Stimulated activated CD4-positive, alpha-beta T cell treated with anti-CD3 and anti-CD28 coated beads, Interleukin-1b, Interleukin-23, amount 100 ng/mL, for 1 hour (primary cell): ENCODE measurements at places on chromosomes 1 and 21.

- no peak for DNase-seq
Observed at GRCh38 chr1:91854852-91855534, 31.0 kb downstream of the TGFBR3 start.

GRCh38 chr1:185155600-185156287 lies 1.0 kb downstream of the TRMT1L start:
- no peak for DNase-seq

DNA sequence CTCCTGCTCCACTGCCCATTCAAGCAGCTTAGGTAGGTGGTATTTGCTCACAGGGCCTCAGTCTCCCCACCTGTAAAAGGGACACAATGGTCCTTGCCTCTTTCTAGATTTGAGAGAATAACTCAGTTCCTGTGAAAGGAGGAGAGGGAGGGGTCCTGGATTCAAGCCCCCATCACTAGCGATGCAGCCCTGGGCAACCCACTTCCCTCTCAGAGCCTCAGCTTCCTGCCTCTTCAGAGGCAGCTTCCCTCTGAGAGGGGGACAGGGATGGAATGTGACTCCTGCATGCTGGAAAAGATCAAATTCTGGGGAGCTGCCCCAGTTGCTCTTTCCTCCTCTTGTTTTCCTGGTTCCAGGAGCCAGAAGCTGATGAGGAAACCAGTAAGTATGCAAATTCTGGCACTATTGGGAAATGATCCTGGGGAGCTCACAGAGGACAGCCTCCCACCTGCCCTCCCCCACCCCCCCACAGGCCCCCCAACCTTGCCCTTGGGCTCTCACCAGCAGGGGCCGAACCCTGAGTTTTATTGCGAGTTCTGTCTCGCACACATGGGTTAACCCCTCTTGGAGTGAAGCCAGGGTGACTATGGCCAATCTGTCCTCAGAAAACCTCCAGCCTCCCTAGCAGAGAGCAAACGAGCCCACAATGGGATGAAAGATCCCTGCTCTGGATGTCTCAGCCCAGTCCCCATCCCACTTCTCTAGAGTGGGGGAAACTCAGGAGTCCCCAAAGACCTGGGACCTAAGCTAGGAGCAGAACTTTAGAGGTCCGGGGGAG lies 11.7 kb downstream of the ZC3H12A start:
- DNase-seq, result no peak

GRCh38 chr1:236063919-236064673 lies 794 bp downstream of the NID1 start:
- DNase-seq, result no peak

DNA sequence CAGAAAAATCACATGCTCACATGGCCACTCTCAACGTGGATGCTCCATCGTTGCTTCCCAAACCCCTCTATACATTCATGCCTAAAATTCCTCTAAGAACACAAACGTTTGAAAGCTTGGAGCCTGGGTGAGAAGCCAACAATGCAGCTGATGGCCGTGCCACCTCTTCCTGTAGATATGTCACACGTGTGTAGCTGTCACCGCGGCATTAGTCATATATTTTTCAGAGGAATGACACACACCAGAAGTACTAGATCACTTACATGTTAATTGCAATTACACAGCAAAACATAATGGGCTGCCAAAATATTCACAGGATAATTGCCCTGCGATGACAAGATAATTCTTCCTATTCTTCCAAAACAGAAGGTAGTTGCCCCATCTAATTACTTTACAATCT lies 112.7 kb upstream of the BACE2 start:
- no peak for DNase-seq

DNA sequence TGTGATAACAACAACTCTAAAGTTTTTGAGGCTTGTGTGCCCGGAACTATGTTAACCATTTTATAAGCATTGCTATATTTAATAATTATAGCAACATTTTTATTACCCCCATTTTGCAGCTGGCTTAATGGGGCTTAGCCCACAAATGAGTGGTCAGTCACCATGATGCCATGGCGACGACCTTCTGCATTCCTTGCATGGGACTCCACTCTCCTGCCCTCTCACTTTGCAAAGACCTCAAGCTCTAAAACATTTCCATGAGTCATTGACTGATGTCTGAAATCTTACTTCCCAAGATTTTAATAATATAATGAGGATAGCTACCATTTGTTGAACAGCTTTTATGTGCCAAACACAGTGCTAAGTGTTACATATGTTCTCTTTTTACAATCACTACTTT lies 15.4 kb downstream of the NGF start:
- no peak for DNase-seq

- no peak for DNase-seq
Observed at GRCh38 chr1:25629836-25630235, 13.2 kb downstream of the MAN1C1 start.

DNA sequence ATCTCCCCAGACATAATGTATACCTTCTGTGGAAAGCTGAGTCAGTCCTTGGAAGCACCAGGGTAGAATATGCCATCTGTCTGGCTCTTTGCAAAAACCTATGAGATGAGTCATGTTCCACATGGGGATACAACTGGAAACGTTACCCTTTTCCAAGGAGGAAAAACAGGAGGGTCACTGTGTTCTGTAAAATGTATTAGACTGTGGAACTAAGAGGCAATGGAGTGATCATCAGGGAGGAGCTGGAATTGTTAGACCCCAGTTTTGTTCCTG lies 16.1 kb upstream of the PSMD4 start:
- no peak for DNase-seq
